ENCODE measurements at places on chromosomes 7 and 10. TPM values are rescaled to one million over a fixed set of nuclear protein-coding genes. Genes with fewer than 3 reads are reported as not detected.

- no peak for DNase-seq
Observed at GRCh38 chr7:156764016-156764669, 123.6 kb downstream of the RNF32 start.

- peak; percentile 40 for DNase-seq
Observed at GRCh38 chr7:99551767-99552463, at the start of gene FAM200A. Gene FAM200A, minus strand, starts transcription at chr7:99552114. Its CDS starts 3,707 bp downstream, at chr7:99548407.

GRCh38 chr10:45308707-45309106, 6.7 kb downstream of the OR13A1 start:
- no peak for DNase-seq

DNA sequence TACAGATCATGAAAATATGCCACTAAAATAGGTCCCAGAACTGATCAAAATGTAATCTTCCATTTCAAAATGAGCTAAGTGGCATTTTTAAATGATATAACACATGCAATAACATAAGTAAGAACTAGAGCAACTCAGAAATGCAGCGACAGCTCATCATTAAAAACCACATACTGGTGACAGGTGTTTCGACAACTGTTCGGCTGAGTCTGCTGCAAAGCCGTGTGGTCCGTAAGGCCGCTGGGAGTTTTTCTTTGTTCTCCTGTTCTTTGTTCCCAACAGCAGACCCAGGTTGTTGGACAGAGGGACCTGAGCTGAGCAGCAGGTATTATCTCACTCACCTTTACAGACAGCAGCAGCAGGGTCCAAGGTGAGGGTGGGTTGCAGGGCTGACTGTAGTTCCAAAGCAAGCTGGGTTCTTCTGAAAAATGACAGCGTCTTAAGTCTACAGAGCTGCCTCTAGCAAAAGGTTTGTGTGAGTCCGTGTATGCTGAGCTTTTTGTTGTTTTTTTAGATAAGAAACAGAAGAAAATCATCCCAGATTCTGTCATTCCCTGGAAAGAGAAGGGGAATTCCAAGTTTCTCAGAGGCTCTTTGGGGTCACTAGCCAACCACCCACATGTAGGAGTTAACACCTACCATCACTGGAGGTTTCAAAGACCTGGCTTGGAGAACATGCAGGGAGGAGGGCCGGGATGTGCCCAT, 45.4 kb upstream of the MACROH2A2 start:
- no peak for DNase-seq

Gene TEX47
- total RNA-seq = not detected

Gene ICA1
- total RNA-seq = 6.6 TPM

Gene GIGYF1
- 35.7 TPM for total RNA-seq

Gene ZNF503
- 42.3 TPM for total RNA-seq

- DNase-seq = no peak
Observed at GRCh38 chr7:127189074-127189473, 63.7 kb downstream of the GRM8 start.

Measured in thoracic aorta (tissue), 2 donors.